ENCODE measurements at places on chromosomes 7 and 10.
A peak's percentile ranks its signal among the peaks of the same experiment; 100 is the strongest.

GRCh38 chr7:69399401-69399800, 198.9 kb upstream of the AUTS2 start:
- peak; percentile 35 for DNase-seq

DNA sequence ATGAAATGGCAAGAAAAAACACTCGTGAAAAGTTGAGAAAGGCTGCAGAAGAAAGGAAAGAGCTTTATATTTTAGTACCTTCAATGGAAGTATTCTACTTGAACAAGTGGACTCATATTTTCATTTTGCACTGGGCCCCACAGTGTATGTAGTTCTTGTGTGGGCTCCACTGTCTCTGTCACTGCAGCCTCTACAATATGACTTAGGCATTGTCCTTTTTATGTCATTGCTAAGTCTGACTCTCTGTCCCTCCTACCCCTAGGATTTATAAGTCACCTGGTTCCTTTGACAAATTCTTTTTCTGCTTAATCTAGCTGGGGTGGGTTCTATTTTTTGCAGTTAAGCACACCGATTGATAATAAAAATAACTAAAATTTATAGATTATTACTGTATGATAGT, 27.7 kb upstream of the SOSTDC1 start:
- no peak for DNase-seq

GRCh38 chr7:116630357-116630756, 41.6 kb upstream of the MET start:
- no peak for DNase-seq

DNA sequence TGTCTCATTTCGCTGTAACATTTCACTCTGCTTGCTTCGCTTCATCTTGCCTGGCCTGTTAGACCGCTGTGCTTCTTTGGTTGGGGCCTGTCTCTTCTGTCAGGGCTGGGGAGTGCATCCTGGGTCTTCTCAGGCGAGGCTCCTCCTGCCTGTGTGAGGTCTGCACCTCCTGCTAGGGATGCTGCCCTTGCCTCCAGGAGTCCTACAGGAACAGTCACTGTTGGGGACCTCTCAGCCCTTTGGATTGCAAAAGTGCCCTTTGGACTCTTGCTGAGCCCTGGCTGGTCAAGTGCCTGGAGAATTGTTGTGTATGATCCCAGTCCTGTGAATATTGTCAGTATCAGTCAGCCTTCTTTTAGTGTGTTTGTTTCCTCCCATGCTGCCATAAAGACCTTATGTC, 84.1 kb downstream of the MDFIC start:
- no peak for DNase-seq

- DNase-seq: no peak
Measured at GRCh38 chr7:75944507-75944906, 29.6 kb downstream of the POR start.

GRCh38 chr7:132349075-132349474, 227.2 kb downstream of the PLXNA4 start:
- DNase-seq: no peak

DNA sequence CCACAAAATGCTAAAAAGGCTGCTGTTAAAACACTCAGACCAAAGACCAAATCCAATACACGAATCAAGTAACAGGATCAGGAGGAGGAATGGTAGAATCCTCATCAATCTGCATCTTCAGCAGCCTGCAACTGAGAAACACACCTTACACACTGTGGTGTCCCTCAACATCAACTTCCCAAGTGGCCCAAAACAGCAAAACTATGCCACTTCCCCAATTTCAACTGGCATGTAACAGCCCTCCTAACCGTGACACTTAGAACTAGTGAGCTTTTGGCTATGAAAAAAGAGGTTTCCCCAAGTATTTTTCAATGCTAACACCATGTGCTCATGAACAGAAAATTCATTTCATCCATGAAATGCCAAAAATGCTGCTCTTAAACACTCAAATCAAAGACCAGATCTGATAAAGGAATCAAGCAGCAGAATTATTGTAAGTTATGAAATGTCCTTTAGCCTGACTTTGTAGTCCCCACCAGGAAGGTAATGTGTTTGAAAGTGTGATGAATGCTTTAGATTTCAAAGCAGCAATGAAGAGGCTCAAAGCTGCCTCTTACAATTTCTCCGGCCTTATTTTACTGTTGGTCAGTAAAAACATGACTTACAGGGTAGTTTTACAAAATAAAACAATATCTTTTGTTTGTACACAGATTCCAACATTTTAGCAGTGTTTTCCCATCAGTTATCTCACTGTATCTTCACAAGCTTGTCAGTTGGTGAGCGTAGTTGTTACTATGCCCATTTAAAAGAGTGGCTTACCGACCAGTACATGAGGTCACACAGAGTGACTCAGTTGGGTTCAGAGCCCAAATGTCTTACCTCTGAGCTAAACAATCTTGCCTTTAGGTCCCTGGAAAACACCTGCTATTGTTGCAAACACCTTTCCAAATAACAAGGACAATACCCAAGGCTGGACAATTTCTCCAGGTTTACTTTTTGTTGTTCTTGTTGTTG, 65.7 kb upstream of the ASAH2 start:
- no peak for DNase-seq

DNA sequence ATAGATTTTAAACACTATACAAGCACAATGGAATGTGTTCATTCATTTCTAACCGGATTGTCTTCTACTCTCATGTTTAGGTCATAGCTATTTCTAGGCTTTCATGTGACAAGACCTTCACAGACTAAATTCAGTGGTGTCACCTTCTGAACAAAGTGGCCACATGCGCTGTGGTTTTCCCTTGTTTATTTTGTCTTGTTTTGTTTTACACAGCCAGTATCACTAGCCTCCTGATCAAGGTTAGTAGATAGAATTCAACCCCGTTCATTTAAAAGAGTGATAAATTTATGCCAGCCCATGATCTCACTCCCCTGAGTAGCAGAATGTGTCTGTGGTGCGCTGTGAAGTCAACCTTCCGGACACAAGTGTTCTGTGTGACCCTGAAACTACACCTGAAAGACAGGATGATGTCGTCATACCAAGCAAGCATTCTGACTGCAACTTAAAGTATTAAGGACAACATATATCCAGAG, 209.1 kb downstream of the CREB5 start:
- DNase-seq: no peak

GRCh38 chr10:5943536-5943935, 33.8 kb downstream of the IL15RA start:
- DNase-seq: peak; percentile 59

- DNase-seq: no peak
Measured at GRCh38 chr7:85641331-85641730, 454.5 kb upstream of the SEMA3D start.

DNA sequence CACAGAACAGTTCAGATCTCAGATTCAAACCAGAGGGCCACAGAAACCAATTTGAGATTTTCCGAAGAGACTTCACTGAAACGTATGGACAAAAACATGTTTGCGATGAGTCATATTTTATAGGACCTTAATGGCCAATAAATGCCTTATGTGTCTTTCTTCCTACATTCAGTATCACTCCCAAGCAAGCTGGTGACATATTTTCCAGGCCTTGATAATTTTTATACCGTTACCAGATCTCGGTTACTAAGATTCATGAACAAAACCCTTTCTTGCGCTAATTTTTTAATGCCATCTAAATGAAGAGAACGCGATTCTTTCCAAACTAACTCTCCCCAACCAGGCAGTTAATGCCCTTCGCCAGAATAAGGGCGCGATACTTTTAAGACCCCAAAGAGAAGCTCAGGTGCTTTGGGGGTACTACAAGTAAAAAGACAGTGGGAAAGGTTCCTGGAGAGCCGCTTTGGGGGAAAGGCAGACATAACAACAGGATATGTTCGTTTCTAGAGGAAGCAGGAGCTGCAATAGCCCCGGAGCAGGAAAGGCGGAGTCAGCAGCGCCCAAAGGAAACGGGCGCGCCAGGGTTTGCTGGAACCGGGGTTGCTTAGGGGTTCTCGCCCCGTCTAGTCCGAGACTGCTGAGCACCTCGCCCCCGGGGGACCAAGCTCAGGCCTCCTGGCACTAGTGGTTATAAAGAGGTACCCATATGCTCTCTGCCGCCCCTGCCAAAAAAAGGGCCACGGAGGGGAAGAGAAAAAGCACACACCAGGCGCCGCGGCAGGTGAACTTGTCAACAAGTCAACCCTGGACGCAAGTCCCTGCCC, 884 bp downstream of the ICA1 start:
- no peak for DNase-seq

GRCh38 chr7:42174391-42174912, 62.6 kb downstream of the GLI3 start:
- peak; percentile 61 for DNase-seq

- DNase-seq: no peak
Measured at GRCh38 chr7:107900496-107901015, 9.6 kb downstream of the DLD start.

GRCh38 chr10:124349231-124349995, 69.3 kb downstream of the OAT start:
- no peak for DNase-seq

- DNase-seq: no peak
Measured at GRCh38 chr7:128129224-128129864, 98.1 kb upstream of the LRRC4 start.

GRCh38 chr10:67257018-67257417, 331.2 kb downstream of the LRRTM3 start:
- no peak for DNase-seq

DNA sequence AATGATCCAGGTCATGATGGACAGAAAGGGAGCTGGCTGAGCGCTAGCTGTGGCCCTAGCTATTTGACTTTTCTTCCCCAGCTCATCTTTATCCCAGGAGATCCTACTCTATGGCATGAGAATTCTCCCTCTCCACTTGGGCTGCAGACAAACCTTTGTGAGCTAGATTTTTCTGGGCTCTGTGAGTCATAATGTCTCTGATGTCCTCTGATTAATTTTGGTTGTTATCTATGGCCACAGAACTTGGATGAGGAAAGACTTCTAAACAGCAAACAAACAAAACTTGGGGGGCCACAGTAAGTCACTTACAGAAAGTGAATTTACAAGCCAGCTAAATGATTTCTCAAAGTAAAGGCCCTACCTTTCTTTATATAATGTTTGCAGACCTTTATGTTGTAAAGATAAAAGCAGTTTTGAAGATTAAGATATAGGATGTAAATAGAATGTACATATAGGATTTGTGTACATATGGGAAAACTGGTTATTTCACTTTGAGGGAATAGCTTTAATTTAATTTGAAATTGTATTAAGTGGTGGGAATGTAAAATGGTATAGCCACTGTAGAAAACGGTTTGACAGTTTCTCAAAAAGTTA, 10.4 kb downstream of the ABLIM1 start:
- no peak for DNase-seq

GRCh38 chr10:18797286-18797685, 138.1 kb downstream of the ARL5B start:
- DNase-seq: no peak

DNA sequence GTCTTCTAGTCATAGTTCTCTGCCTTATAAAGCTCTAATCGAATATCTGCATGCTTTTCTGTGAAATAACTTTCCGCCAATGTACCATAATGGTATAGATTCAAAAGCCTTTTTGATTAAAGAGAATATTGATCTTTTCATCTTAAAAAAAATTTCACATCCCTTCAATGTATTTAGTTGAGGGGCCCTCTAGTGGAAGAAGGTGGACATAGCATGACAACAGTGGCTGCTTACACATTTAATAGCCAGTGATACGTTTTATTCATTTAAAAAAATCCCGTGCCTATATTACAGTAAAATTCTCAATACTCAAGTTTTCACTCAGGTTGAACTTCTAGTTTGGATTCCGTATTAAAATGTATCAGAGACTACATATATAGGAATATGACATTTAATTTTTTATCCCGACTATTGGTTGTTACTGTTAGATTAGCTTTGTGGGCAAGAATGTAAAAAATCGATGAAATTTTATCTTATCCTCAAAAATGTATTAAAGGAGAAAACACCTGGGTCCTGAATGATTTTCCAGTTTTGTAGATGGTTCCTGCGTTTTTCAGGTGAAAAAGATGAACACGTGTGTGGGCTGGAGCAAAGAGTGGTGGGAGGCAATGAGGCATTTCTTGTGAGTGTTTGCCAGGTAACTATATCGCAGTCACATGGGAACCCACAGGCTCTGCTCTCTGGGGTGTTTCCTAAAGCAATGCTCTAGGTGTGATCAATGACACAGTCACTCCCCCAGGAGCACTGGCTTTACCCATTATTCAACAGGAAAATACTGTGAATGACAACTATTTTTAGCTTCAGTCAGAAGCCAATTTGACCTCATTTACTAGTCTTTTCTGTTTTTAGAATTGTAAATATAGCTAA, 24.1 kb upstream of the PNLIP start:
- DNase-seq: peak; percentile 10

DNA sequence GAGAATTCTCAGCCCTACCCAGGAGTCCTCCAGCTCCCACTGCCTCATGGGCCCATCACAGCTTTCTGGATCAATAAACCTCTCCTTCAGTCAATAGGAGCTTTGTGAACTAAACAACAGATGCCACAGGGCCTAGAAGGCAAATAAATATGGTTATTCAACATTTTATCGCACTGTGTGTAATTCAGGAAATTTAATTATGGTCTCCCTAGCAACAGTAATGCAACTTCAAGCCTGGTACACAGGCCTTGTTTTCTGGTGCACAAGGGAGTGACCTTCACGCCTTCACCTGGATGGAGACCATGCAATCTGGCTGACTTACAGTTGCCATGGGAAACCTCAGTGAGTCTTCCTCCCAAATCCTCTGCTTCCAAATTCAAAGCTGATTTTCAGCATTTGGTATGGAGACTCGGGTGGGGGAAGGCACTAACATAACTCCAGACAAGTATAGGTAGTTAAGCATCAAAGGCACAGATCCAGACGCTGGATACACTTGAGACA, 441.0 kb upstream of the NPVF start:
- DNase-seq: no peak

DNA sequence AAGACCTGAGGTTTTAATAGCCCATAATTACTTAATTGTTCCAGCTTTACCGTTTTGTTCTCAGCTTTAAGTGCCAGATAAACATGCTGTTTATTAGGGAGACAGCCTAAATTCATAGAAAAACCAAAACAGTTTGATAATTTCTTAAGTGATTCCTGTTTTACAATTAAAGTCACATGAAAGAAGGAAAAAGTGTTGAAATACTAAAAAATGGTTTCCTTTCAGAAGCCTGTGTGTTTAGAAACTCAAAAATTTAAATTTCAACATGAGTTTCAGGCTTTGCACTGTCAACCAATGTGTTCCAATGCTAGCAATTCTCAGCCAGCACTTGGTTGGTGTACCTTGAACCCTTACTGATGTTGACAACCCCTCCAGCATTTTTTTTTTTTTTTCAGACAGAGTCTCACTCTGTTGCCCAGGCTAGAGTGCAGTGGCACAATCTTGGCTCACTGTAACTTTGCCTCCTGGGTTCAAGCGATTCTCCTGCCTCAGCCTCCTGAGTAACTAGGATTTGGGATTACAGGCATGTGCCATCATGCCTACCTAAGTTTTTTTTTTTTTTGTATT, 135.3 kb downstream of the ICA1 start:
- DNase-seq: no peak

GRCh38 chr10:71467569-71468362, 71.0 kb downstream of the CDH23 start:
- DNase-seq: no peak

- no peak for DNase-seq
Measured at GRCh38 chr10:15208221-15208620, 39.7 kb upstream of the NMT2 start.

GRCh38 chr10:49512121-49512809, 26.7 kb downstream of the ERCC6 start:
- DNase-seq: no peak

GRCh38 chr10:71331736-71332135, 12.7 kb downstream of the SLC29A3 start:
- no peak for DNase-seq

GRCh38 chr7:54687462-54688212, 71.4 kb downstream of the SEC61G start:
- DNase-seq: no peak

GRCh38 chr7:130818056-130818455, 84.0 kb upstream of the KLF14 start:
- DNase-seq: no peak
